Stimulated activated CD8-positive, alpha-beta memory T cell treated with anti-CD3 and anti-CD28 coated beads, Interleukin-7, amount 100 ng/mL, for 1 hour (primary cell): ENCODE measurements at places on chromosomes 1 and 21.

DNA sequence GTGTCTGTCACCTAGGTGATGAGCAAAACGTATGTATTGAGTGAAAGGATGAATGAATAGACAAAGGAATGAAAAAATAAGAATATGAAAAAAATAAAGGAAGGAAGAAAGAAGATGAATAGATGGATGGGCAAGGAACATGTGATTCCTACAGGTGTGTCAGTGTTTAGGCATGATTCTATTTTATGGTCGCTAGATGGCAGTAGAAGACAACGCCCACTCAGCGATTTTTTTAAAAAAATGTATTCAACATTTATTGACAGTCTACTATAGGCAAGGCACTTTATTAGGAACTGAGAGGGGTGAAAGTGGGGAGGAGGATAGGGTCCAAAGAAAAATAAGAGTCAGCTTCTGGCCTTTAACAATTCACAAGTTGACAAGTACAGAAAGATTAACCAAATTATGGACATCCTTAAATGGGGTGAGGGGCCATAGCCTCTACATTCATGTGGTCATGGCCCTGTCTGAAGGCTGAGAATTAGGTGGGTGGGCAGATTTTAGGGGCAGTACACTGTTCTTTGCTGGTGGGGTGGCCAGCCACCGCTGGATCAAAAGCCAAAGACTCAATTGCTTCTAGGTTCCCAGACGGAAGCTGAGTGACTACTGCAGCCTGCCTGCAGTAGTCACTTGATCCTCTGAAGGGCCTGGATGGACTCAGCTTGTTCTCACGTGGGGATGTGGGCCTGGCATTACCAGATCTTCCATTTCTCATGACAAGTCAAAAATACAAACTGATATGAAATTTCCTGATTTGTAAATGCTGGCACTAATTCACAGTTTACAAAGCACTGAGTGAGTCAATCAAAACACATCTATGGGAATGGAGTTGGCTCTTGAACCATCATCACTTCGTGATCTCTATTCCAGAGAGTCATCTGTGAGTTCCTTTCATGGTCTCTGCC lies 83.9 kb downstream of the FASLG start:
- DNase-seq, result no peak

DNA sequence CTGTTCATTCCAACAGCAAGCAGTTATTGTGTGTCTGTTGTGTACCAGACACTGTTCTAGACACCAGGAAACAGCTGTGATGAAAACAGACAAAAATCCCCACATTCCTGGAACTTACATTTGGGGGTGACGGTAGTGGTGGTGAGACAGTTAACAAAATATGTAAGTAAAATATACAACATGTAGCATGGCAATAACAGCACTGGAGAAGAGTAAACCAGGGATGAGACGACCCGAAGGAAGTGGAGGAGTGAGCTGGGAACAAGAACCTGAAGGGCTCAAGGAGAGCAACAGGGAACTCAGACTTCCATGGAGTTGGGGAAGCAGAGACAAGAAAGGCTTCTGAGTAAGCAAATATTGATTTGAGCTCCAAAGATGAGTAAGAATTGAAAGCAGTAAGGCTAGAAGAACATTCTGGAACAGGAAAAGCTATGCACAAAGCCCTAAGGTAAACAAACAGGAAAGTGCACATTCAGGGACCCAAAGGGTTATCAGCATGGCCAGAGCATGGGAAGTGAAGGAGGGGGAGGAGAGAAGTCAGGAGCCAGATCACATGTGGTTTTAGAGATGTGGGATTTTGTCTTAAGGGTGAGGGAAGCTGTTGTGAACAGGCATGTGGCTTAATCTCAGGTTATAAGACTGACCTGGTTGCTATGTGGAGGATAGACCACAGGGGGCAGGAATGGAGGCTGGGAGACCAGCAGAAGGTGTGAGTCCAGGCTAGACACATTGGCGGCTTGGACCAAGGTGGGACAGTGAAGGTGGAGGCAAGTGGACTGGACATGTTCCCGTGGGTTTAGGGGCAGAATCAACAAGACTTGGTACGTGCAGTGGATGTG lies 7.3 kb downstream of the CSF1 start:
- no peak for DNase-seq

GRCh38 chr1:24930260-24931145 lies at the start of gene RUNX3:
Gene RUNX3 (minus strand): TSS chr1:24930276. CDS start chr1:24929868, 408 bp downstream.
- DNase-seq, result peak; percentile 90

DNA sequence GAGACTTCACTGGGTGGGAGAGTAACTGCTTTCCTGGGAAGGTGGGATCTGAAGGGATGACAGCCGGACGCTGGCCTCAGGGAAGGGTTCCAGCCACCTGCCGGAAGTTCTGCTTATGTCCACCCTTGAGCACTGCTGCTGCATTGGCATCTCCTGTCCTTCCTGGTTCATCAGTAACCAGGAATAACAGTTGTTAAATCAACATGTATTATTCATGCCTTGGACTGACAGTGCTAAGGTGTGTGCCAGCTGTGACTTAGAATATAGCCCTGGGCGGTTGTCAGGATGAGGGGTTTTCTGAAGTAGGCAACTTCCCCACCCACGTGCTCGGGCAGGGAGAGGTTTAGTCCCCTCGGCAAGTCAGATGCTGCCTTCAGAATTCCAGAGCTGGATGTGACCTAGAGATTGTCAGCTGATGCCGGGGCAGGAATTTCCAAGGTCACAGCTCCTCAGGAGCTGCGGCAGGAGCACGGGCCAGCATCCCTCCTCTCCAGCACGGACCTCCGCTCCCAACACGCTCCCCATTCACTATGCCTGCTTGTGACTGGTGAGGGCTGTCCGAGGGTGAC lies 17.9 kb downstream of the CLDN14 start:
- no peak for DNase-seq

DNA sequence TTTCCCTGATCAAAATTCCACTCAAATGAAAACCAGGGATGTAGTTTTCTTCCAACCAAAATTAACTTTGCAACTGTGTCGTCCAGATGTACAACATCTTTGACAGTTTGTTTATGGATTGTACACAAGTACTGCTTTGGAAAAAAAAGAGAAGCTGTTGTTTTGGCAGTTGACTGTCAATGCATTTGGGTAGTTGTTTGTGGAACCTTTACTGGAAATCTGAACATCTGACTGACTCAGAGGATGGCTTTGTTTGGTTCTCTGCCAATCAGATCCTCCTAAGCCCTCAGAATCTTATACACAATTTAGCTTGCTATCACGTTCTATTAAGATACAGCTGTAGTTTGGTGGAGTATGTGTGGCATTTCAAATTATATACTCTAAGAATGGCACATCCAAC lies 195.0 kb downstream of the KCNK2 start:
- no peak for DNase-seq

GRCh38 chr1:61175976-61176375 lies 93.6 kb downstream of the NFIA start:
- no peak for DNase-seq

DNA sequence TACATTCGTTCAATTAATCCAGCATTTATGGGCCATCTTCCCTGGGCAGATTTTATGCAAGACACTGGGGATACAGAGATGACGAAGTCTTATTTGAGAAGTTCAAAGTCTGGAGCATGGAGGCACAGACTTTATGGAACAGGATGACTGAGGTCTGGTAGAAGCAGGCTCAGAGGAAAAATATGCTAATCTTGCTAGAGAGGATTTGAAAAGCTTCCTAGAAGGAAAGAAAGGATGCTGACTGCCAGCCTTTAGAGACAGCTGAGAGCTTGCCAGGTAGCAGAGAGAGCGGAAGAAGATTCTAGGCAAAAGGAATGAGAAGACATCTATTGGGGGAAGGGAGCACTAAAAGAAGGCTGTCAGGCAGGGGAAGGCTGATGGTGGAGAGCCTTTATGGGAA lies 75.5 kb upstream of the ATP5PO start:
- no peak for DNase-seq

DNA sequence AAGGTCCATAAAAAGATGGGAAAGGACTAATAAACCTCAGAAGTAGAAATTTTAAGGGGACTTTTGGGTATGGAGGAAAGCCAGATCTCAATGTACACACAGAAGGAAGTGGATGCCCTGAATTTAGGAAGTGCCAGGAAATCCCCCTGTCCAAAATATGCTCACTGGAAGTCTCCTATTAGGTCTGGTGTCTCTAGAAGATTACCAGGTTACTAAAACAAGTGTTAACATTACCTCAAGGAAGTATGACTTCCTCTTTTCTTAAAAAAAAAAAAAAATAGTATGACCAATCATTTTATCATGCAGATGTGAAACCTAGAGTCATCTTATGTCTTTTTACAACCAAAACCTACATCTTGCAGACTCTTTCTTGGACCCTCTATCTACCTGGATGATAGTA lies 30.7 kb downstream of the CD58 start:
- DNase-seq, result no peak

GRCh38 chr1:178267646-178268094 lies 173.8 kb downstream of the RASAL2 start:
- no peak for DNase-seq
